Gastroesophageal sphincter (tissue), 4 donors: ENCODE measurements at places on chromosomes 12 and 14. TPM values are rescaled to one million over a fixed set of nuclear protein-coding genes. Genes with fewer than 3 reads are reported as not detected.

- no peak for ATAC-seq
These were observed 47.2 kb downstream of the ATL1 start for GRCh38 chr14:50607181-50607580.

RDH12 gene
- total RNA-seq = not detected

GRCh38 chr12:106984588-106985137 is 2.3 kb downstream of the MTERF2 start:
- no peak for ATAC-seq

DNA sequence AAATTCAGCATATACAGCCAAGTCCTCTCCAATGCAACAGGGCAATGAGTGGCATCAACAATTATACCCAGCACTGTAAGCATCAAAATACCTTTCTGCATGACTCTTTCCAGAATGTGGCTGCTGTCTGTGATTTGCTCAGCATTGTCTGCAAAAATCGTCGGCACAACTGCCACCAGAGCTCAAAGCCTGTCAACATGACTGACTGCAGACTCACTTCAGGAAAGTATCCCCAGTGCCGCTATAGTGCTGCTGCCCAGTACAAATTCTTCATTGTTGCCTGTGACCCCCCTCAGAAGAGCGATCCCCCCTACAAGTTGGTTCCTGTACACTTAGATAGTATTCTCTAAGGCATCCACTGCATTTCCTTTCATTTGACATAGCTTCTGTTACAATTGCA is 735 bp downstream of the RNASE6 start:
- no peak for ATAC-seq

- no peak for ATAC-seq
These were observed 378.8 kb upstream of the DCN start for GRCh38 chr12:91561301-91561957.

GDF3 gene
- not detected for total RNA-seq

TMEM229B gene
- 3.9 TPM for total RNA-seq
